Stimulated activated CD8-positive, alpha-beta memory T cell treated with anti-CD3 and anti-CD28 coated beads, Interleukin-4, amount 100 ng/mL, for 48 hours (primary cell): ENCODE measurements at places on chromosomes 11 and 22.

GRCh38 chr22:24683691-24684090 is 80.7 kb downstream of the GGT1 start:
- DNase-seq = no peak

DNA sequence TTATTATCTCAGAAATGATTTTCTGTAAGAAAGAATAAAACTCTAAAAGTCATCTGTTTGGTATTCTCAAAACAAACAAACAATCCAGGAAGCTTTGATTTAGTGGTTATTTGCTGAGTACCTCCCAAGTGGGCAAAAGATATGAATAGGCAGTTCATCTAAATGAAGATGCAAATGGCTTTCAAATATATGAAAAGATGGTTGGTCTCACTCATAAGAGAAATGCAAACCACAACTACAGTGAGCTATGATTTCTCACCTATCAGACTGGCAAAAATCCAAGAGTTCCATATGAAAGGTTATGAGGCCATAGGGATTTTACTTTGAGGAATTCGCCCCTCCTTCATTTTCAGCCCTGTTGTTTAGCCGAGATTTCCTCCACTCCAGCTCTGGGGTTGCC is 11.3 kb upstream of the P2RY2 start:
- DNase-seq = no peak

DNA sequence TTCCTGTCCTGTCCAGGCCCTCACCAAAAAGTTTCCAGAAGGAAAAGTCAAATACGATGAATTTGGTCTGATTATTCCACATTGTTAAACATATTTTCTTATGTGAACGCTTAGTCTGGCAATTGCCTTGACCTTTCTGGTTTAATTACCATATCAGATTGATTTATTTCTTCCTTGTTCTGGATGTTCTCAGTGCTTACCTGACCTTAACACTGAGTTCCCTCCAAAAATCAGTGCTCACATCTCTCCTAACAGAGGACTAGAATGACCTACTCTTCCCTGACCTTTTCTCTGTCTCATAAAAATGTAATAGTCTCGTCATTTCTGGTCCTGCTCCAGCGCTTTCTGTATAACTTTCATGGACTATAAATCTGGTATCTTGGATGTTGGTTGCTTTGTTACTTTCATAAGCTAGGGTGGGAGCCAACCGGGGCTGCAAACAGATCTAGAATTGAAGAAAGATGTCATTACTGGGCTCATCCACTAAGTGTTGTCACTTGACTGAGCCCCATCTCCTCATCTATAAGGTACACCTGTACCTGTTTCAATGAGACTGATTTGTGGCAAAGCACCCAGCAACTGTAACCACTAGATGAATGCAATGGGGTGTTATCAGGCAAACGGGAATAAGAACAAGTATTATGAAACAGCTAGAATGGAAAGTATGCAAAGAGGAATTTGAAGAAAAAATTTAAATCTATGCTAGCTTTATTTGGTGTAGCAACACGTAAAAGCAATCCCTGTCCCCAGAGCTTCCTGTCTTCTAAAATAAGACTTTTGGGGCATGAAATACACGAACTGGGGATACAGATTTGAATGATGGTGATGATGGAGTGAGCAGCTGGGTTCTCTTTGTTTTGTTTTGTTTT is 2.4 kb downstream of the FADS2 start:
- no peak for DNase-seq

- DNase-seq = peak; percentile 50
These were observed 59.2 kb upstream of the ATXN10 start for GRCh38 chr22:45612451-45612901.

- DNase-seq = no peak
These were observed 24.3 kb upstream of the PICK1 start for GRCh38 chr22:38032681-38033521.

- DNase-seq = no peak
These were observed 26.2 kb downstream of the MTMR2 start for GRCh38 chr11:95897731-95898130.

GRCh38 chr11:129224538-129224937 is 32.4 kb upstream of the ARHGAP32 start:
- no peak for DNase-seq

DNA sequence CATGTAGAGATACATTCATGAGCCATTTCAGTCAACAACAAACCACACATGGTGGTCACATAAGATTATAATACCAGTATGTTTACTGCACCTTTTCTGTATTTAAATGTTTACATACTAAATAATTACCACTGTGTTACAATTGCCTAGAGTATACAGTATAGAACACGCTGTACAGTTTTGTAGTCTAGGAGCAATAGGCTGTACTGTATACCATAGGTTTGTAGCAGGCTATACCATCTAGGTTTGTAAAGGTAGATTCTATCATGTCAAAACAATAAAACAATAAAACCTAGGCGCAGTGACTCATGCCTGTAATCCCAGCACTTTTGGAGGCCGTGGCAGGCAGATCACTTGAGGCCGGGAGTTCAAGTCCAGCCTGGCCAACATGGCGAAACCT is 1.1 kb downstream of the TRIM48 start:
- DNase-seq = no peak

DNA sequence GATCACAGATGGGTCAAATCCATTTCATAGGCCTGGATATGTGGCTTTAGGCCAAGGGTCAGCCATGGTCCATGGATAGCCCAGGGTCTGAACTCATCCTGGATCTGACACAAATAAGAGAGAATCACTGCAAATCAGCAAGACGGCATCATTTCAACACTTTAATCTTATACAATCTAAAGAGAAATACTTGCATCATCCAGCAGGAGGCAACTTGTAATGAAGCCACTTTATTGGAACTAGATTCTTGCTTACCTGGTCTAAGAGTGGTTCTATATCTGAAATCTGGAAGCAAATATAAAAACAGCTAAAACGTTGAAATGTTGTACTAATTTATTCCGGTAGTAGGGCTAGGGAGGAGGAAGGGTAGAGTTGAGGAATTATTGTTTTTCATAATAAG is 870.1 kb downstream of the JRKL start:
- no peak for DNase-seq

DNA sequence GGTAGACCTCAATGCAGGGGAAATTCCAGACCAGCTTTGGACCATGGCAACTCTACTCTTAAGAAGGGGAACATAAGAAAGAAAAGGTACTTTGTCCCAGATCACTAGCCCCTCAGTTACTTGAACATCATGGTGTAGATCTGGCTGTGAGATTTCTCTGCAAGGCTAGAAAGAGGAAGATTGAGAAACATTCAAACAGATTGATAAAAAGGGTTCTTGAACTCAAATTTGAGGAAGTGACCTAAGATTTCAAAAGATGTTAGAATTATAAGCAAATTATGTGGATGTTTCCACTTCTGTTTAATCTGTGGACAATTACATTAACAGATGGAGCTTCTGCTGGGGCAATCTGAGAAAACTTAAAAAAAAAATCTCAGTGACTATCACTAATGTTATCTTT is 21.8 kb upstream of the UPB1 start:
- no peak for DNase-seq

- no peak for DNase-seq
These were observed 7.0 kb downstream of the KIRREL3 start for GRCh38 chr11:126993599-126993998.

GRCh38 chr11:35617687-35618496 is at the start of gene FJX1:
Gene FJX1 (plus strand): TSS chr11:35618460. CDS start chr11:35618637, 177 bp downstream.
- peak; percentile 38 for DNase-seq

- DNase-seq = peak; percentile 58
These were observed at the start of gene PLAAT3 for GRCh38 chr11:63614136-63614671. Gene PLAAT3 (minus strand): TSS chr11:63614433. CDS start chr11:63614014, 419 bp downstream.

DNA sequence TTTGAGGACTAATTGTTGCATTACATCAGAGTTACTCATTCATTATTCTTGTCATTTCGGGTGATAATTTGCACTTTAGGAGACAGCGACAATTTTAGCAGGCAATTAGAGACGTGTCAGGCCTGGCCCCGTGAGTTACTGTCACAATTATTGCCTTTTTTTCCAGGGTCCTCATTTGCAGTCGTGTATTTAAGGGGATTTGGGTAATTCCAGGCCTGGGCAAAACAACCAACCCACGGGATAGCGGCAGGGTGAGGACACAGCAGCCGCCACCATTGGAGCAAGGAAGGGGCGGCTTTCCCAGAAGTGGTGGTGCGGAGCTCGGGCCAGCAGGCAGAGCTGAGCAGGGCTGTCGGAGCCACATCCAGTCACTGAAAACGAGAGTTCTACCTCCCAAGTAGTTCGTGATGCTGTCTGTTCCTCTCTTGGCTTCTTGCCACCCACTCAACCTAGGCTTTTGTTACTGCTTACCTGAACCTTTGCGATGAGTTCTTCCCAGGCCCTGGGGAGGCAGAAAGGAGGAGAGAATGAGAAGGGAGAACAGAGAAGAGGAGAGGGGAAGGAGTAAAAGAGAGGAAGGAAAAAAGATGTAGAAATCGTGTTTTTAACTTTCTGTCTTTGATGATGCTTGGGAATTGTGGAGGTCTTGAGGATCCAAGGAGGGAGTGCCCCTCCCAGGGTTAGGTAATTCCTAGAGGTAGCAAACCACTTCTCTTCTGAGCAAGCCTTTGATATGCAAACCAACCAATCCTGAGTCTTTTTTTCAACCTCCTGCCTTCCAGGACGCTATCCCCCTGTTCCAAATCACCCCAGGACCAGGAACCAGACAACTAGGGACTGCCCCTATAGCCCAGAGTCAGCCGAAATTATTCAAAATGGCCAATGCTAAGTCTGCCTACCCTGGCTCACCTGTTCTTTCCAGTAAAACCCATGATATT is 236.1 kb downstream of the MIAT start:
- no peak for DNase-seq

DNA sequence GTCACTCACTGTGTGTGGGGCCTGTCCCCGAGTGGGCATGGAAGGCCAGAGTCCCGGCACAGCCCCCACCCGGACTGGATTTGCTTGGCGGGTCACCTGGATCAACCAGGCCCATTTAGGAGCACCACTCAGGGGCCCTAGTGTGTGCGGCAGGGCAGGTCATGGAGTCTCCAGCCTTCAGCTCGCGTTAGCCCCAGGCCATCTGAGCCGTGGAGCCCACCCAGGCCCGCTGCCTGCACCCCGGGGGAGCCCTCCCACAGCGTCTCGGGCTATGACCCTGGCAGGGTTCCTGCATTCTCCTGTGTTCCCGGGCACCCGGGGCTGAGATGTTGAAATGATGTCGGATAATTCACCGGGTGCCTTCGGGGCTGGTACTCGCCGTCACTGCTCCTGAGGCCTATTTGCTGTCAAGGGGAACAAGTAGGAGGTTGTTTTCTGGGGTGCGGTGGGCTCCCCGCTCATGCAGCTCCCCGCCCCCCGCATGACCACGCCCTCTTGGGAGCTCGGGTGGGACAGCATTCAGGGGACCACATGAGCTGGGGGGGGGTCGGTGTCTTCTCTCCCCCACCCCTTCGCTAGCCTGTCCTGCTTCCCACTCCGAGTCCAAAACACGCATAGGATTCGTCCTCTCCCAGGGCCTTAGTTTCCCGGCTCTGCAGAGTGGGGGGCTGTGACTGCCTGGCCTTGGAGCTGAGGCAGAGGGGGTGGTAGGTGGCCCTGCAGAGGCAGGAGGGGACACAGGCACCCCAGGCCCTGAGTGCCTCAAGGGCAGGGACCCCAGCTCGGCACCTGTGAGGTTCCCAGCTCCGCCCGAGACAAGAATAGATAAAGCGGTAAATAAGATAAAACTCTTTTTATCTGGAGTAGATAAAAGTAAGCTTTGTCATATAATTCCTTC is 77.2 kb downstream of the KCNQ1 start:
- no peak for DNase-seq

GRCh38 chr11:13277768-13278608 is at the start of gene BMAL1:
Gene BMAL1 (plus strand): TSS chr11:13277790. CDS start chr11:13354309, 76,519 bp downstream.
- DNase-seq = peak; percentile 68

DNA sequence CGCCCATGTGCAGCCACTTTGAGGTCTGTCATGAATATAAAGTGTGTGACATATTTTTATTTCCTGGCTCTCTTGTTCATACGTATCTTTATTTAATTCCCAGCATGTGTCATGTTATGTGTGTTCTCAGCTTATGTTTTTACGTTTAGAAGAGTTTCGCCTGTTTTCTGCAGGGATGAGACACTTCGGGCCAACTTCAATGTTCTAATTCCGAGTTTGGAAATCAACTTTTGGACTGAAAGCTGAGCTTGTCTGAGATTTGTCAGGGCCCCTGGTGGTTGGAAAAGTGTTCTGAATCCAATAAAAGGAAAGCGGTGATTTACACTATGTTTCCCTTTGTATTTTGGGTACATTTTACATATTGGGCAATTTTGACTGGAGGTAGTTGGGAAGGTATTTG is 810.7 kb downstream of the TBC1D22A start:
- DNase-seq = no peak

DNA sequence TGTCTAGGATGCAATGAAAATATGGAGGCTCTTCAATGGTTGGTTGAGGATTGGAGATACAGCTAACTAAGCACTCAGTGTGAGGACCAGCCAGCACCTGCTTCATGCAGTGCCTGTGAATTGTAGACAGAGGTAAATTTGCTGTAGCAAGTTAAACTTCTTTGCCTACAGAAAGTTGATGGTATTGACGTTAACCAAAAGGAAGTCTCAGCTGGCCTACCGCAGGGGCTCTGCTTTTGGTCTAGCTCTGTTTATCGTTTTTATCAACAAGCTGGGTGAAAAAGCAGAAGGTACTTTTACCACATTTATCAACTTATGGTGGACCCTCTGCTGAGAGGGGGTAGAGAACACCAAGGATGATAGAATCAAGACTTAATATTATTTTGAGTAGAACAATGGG is 51.6 kb downstream of the GRAMD1B start:
- no peak for DNase-seq

DNA sequence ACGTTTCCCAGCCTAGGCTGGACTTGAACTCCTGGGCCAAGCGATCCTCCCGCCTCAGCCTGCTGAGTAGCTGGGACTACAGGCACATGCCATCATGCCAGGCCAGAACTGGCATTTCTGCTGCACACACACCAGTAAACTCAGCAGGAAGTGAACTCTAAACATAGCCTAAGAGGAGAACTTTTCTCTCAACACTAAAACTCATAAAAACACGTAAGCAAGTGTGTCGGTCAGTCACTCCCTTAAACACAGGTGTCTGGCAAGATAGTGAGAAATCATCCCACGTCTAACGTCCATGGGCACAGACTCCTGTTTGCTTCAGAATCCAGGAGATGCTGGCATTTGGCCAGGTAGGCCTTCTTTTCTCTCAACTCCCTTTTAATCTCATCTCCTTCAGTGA is 104.8 kb downstream of the RPL27A start:
- no peak for DNase-seq

- no peak for DNase-seq
These were observed 47.1 kb upstream of the OPCML start for GRCh38 chr11:133579165-133580031.

DNA sequence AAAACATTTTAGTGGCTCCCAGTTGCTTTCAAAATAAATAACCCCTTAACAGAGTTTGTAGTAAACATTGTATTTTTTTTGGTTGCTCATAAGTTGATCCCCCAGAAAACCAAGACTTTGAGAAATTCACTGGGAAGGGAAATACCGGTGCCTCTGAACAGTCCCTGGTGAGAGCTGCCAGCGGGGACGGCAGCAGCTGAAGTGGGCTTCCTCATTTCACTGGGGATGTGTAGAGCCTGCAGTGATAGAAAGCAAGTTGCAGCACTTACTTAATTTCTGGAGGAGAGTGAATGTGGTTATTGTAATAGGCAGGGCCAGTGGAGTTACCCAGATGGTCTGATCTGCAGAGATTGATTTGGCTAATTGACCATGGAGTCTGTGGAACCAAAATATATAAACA is 18.6 kb upstream of the MCHR1 start:
- no peak for DNase-seq
